T follicular helper cell (primary cell): ENCODE measurements at places on chromosomes 7 and 10.
A peak's percentile ranks its signal among the peaks of the same experiment; 100 is the strongest.

DNA sequence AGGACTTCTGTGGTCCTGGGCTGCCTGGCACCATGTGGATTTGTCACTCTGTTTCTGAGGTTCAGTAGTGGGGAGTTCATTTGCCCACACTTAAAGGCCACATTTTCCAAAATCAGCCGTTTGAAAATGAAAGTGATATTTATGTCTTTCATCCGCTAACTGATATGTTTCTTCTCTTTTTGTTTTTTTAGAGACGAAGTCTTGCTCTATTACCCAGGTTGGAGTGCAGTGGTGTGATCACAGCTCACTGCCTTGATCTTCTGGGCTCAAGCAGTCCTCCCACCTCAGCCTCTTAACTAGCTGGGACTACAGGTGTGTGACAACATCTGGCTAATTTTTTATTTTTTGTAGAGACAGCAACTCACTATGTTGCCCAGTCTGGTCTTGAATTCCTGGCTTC is 58.6 kb downstream of the EBLN1 start:
- no peak for DNase-seq

- no peak for DNase-seq
Observed at GRCh38 chr7:16428182-16428581, 6.8 kb upstream of the CRPPA start.

GRCh38 chr10:122308417-122309141 is 37.5 kb downstream of the BTBD16 start:
- no peak for DNase-seq

- DNase-seq = peak; percentile 71
Observed at GRCh38 chr7:26200038-26200443, 505 bp downstream of the HNRNPA2B1 start.

DNA sequence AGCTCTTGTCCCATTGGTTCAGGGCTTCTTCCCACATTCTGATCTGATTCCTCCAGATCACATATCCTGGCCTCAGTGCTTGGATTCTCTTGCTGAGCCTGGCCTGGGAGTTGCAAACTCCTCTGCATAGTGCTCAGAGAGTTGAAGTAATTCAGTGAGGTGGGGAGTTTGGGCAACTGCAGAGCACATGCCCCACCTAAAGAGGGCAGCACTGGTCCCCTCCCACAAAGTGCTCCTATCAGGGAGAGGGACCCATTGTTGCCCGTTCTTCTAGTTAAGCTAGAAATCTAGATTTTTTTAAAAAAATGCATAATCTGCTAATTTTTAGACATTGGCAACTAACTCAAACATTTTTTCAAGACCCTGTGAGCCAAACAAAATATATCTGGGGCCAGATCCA is 45.1 kb downstream of the CHN2 start:
- DNase-seq = no peak

DNA sequence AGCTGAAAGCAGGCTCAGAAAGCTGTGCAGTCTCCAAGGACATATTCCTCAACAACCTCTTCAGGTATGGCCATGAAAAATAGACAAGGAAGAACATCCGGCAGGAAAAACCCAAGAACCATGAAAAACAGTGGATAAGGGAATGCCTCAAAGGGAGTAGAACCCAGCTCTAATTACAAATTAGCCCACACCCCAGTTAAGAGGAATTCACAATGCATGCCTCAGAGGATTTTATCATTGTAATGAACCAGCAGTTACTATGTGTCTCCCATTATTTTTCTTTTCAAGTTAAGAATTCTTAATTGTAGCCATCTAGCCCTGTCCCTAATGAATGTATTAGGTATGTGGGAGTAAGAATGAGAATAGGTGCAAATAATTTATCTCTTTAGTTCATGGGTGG is 19.7 kb upstream of the TNKS2 start:
- DNase-seq = no peak

DNA sequence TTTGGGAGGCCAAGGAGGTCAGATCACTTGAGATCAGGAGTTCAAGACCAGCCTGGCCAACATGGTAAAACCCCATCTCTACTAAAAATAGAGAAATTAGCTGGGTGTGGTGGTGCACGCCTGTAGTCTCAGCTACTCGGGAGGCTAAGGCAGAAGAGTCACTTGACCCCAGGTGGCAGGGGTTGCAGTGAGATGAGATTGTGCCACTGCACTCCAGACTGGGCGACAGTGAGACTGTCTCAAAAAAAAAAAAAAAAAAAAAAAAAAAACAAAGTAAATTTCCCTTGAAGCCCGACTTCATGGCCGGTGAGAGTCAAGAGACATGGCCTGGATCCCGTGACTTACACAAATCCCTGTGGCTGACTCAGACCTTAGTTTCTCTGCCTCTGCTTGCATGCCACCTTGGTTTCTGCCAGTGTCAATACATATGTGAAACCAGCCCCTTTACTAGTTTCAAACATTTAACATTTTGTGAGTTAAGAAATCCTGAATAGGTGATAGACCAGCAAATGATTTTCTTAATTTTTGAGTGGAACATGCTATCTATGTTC is 62.8 kb downstream of the ZEB1 start:
- no peak for DNase-seq
